ENCODE measurements at places on chromosomes 16 and 17.

GRCh38 chr16:15770512-15770911 is 86.3 kb downstream of the MYH11 start:
- DNase-seq = no peak

DNA sequence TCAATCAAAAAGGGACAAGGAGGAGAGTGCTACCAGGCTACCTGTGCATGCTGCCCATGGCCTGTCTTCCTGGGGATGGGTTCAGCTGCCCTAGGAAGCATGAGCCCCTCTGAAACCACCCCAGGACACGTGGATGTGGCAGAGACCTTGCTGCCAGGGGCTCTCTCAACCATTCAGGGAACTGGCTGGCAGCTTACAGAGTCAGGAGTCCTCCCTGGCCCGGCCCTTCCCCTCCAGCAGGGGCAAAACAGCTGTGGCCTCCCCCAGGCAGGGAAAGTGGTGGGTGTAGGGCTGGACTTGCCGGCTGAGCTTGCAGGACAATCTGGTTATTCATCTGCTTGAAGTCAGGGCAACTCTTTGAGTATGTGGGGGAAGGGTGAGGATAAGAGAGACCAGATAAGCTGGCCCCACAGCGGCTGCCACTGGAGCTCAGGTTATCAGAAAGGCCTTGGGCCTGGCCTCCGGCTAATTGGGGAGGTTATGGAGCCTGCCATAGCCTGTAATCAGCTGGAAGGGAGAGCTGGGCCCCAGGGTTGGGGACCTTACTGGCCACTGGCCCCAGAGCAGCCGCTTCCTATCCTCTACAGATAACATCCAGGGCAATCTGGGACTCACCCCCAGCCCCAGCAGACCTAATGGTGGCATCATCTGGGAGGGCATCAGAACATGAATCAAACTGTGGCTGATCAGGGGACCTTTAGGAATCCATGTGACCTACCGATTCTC is 5.6 kb upstream of the TBX2 start:
- no peak for DNase-seq

GRCh38 chr17:34721326-34721725 is 141.9 kb downstream of the TMEM132E start:
- no peak for DNase-seq

GRCh38 chr16:69535123-69536050 is 30.4 kb upstream of the NFAT5 start:
- DNase-seq = no peak

- DNase-seq = no peak
Measured at GRCh38 chr16:4395055-4395726, 21.2 kb downstream of the CORO7 start.

- no peak for DNase-seq
Measured at GRCh38 chr16:12833926-12834325, 30.2 kb upstream of the CPPED1 start.

DNA sequence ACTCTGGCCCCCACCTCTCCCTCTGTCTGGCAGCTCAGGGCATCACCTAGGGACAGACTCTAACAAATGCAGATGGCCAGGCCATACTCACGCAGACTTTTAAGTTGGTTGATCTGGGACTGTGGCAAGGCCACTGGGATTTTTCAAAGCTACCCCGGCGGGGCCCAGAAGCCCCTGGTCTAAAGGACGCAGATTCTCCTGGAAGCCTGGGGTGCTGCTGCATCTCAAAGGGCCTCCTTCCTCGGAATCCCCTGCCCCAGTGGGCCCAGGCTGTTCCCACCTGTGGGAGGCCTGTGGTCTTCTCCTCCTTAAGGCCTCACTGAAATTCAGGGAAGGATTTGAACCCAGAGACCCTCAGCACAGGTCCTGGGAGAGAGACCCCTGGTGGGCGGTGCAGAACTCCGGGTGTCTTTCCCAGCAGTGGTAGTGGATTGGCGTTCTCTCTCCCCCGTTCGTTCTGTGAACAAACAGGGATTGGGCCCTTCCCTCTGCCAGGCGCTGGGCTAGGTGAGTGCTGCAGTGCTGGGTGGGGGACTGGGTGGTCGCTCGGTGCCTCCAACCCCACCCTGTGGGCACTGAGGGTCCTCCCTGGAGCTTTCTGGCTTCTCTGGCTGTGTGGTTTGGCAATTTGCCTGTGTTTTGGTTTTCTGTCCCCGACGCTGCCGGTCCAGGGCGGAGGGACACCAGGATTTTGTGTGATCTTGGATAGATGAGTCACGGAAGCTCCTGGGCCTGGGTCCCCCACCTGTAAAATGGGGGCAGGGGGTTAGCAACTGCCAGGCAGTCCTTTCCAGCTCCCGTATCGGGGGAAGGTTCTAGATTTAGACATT is 160.5 kb upstream of the GSE1 start:
- DNase-seq = no peak

GRCh38 chr16:53695070-53695469 is 8.6 kb downstream of the RPGRIP1L start:
- no peak for DNase-seq

DNA sequence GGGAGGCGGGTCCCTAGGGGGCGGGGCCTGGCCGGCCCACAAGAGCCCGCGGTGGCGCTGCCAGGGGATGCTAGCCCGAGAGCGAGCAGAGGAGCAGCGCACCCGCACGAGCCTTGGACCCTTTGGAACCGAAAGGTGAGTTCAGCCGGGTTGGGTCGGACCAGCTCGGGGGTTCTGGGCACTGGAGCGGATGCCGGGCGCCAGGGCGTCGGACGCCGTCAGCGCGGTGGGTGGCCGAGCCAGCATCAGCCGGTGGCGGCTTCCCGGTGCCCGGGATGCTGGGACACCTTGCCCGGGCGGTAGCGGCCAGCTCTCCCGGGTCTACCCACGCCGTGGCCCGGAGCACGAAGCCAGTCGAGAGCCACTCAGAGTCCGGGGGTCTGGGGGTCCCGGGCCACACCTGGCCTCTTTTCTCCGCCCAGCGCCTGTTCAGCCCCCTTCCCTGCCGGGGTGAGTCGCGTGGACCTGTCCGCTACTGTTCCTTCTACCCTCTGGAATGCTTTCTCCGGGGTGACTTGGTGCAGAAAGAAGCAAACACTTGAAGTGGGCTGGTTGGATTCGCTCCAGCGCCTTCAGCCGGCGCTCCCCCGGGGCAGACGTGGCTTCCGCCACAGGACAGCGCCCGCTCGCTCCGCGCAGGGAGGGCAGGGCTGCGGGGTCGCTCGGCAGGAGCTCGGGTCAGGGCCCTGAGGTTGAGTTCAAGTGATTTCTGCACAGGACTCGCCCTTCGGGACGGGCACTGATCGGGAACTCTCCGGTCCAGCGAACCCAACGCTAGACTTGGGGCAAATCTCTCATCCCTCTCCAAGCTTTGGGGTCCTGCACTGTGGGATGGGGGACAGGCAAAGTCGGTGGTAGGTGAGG is at the start of gene SCNN1G:
Gene SCNN1G, plus strand, starts transcription at position 67 of the 864 bp plus-strand sequence. CDS start 3,527 bp downstream, outside the sequence.
- DNase-seq = no peak
